ENCODE measurements at places on chromosomes 2 and 18.

DNA sequence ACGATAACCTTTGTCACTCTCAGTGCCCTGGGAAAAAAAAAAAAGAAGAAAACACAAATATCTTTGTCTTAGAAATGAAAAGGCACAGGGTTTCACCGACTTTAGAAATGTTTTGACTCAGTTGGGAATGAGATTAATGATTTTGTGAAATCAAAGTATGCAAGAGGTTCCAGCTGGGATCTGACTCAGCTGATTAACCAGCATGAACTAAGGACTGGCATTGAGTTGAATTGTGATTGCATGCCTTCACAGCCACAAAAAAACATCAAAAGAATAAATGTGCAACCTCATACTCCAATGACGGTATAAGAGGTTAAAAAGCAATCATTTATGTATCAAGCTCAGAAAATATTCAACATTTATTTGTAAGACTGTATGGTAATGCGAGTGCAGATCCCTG, 566.6 kb upstream of the DSEL start:
- no peak for DNase-seq

DNA sequence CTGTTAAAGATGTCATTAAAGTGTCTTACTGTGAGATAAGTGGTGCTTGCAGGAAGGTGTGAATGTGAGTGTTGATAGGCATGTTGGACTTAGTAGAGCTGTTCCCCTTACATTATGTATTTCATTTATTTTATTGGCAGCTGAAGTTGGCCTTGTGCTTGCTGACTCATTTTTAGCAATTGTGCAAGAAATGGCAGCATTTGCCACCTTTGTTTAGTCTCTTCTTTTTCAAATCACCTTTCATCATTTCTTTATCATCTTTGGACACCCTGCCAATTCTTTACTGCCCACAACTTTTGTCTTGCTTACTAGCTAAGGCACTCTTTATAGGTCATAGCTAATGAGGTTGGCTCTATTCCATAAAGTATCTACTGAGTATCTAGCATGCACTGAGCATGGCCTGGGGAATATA, 130.3 kb upstream of the LYPD6 start:
- DNase-seq: no peak

GRCh38 chr2:133123904-133124303, 444.4 kb downstream of the NCKAP5 start:
- DNase-seq: no peak

- no peak for DNase-seq
Measured at GRCh38 chr2:69683170-69683971, 39.8 kb upstream of the AAK1 start.

GRCh38 chr2:5766056-5766455, 73.9 kb downstream of the SOX11 start:
- no peak for DNase-seq

GRCh38 chr18:66209656-66210055, 394.2 kb downstream of the CDH19 start:
- DNase-seq: no peak

- DNase-seq: no peak
Measured at GRCh38 chr2:223943561-223944008, 1.6 kb downstream of the WDFY1 start.

DNA sequence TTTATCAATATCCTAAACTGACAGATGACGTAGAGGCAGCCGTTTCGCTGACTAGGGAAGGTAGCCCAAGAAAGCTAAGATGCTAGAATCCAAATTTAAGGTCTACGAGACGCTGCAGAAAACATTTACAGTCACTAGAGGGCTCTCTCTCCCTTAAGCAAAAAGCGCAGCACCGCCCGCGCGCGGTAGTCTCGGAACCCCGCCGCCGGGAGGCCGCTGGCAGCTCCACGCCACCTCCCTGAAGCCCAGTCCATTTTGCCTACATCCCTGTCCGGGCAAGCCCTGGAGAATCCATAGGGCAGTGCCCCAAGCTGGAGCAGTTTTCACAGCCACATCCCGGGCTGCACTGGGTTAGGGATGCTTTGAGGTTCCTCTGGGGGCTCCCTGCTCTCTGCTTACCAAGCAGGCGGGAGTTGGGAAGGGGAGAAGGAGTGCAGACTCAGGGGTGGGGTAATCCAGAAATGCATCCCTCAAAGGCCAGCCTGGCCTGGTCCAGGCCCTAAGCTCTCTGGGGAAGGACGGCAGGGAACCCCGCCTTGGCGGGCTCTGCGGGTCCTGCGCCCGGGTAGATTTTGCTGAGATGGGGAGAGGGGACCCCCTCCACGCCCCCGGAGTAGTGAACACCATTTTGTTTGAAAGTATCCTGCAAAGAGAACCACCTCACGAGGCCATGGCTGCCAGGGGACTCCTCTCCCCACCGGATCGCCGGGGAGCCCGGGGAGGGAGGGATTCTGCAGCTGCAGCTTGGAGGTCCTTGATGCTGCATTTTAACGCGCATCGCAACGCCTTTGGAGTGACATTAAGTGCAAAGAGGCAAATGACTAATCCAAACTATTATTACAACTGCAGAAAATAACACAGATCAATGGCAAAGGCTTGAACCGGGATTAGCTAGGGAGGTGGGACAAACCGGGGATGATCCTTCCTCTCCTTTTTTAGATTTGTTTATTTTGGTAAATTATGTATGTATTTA, 1.3 kb upstream of the DPYSL5 start:
- peak; percentile 58 for DNase-seq

- no peak for DNase-seq
Measured at GRCh38 chr2:119108186-119108585, 50.4 kb downstream of the C1QL2 start.

DNA sequence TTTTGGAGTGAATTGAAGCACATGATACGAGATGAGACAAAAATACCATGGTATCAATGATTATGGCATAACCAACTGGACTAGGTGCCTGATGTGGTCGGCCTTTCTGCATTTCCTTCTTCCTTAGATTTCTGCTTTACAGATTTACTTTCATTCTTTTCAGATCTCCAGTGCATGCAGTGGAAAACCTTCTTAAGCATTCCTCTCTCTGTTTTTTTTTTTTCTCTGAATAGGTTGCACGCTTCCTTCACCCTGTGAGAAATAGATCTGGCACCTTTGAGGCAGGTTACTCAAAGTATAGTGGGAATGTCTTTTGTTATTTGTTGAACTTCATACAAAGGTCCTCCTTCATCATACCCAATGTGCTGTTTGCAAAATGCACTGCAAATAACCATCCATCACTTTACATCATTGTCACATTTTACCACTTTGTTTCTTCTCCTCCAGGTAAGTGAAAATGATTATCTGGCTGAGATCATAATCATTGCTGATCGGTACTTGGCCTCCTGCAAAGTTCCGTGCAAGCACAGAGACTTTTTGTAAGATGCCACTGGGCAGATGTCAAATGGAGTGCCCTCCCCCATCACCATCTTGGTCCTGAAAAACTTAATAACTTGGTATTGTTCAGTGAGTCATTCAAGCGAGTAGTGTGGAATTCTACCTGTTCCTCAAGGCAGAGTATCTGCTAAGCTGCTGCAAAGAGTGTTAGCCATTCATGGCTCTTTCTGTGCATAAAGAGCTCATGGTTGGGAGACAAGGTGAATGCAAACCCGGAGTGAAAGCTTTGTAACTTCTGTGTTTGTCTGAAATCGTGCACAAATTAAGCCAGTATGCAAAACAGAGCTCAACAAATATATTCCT, 30.0 kb upstream of the KLHL14 start:
- DNase-seq: no peak

DNA sequence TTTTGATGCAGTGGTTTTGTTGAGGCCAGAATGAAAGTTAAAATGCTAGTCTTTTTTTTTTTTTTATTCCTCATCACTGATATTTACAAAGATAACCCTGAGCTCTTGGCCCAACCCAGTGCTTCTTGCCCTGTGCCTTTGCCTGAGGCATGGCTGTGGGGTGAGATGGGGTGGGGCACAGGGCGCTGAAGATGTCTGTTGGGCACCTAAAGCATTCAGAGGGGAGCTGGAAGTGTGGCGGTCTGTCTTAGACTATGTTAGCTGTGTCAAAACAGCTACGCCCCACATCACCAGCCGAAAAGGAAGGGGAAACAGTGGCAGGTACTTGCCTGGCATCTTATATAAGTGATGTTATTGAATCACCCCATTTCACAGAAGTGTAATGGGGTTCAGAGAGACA, 20.7 kb downstream of the TOGARAM2 start:
- peak; percentile 22 for DNase-seq

DNA sequence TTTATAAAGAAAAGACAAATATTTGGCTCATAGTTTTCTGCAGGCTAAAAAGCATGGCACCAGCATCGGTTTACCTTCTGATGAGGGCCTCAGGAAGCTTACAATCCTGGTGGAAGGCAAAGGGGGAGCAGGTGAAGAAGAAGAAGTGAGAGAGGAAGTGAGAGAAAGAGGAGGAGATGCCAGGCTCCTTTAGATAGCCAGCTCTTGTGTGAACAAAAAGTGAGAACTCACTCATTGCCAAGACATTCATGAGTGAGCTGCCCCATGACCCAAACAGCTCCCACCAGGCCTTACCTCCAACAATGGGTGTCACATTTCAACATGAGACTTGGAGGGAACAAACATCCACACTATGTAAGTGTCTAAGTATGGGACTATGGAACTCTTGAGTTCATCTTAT, 14.3 kb downstream of the CCDC150 start:
- DNase-seq: no peak

DNA sequence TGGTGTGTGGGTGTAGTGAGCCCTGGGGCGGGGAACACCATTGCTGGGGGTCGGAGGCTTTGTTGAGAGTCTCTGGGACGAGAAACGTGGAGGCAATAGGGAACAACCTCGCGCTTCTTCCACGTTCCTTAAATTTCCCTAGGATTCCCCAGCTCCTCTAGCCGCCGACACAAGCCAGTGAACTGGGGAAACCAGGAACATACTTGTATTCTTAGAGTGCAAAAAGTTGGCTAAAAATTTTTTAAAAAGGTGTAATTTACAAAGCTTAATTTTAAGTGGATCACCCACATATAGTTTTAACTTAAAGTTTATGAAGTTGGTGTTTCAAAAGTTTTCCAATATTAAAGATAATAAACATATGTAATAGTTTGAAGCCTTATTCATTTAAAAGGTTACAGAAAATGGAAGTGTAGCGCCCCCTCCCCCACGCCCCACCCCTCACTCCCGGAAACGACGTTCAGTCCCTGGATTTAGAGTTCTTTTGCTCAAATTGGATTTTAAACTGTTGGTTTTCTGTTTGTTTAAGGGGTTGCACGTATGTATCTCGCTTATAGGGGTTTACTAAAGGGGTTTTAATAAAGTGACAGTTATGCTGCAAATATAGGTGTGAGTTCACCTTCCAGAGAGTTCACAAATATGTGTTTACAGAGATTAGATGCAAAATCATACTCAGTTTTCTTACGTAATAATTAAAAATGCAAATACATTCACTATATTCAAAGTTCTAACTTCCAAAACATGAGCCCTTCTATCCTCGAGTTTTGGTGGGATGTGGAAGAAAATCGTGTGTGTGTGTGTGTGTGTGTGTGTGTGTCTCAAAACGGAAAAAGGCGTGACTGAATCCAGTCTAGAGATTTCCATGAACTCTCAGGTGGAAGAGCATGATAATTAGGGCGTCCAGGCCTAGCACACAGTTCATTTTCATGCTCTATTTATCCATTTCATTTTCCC, 872 bp downstream of the DSG2 start:
- DNase-seq: no peak

DNA sequence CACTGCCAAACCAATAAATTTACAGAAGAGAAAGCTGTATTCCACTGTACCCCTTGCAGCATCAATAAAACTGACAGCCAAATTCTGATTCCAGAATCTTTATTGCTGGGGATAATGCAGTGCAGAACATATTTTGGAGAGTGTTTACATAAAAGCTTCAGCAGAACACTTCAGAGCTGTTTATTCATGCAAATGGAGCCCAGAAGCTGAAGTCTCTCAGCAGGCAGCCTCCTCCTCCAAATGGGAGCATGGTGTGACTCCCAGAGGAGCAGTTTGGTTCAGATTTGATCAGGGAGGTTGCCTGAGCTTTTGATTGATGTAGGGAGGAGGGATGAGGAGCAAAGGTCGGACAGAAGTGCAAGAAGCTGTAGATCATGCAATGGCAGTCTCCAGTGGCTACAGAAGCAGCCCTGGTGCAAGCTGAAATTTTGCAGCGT, 22.4 kb downstream of the LHCGR start:
- no peak for DNase-seq

- no peak for DNase-seq
Measured at GRCh38 chr2:220198896-220199295, 571.5 kb downstream of the SLC4A3 start.

- no peak for DNase-seq
Measured at GRCh38 chr2:226431288-226431948, 368.2 kb downstream of the IRS1 start.

DNA sequence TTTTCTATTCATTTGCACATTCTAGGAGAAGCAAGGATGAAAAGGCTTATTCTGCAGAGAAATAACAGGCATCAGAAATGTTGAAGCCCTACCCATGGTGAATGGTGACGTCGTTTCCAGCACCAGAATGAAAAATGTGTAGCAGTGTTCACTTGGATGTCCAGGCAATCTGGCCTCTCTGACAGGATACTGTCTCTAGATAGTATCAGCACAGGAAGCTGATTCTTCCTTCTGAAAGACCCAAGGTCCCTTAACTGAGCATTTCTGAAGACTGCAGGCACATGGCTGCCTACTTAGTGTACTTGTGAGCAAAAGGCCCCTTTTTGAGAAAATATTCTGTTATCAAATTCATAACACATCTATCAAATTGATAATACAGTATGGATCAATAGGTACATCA, 234.1 kb downstream of the XIRP2 start:
- no peak for DNase-seq

DNA sequence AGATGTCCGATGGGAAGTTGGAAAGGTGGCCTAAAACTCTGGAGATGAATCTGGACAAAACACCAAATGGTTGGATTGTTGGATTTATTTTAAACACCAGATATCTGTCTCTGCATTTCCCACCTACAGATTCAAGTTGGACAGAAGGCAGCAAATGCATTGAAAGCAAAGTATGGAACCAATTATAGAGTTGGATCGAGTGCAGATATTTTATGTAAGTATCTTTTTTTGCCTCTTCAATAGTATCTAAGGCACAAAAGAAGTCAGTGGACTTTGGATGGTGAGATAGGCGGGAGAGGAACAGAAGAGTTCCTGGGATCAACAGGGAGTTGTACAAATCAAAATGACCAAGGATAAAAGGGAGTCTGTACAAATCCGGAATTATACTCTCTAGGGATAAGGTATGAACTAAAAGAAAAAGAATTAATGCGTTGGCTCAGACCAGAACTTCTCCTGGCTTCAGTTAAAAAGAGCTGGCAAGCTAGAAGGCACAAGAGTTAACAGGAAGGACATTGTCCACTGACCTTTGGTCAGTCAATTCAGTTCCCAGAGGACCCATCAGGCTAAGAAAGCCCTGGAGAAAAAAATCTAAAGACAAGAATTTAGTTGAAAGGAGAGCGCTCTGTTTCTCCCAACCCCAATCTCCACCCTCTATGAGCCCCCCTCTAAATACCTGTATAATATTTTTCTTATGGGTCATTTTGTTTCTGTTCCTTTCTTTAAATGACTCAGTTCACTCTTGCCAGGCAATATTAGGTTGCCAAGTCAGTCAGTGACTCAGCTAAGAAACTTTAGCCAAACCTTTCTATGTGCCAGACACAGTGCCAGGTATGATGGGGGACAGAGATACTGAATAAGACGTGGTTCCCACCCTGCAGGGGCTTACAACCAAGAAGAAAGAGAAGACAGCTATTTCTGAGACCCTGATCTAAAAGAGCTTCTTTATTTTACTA, 29.1 kb downstream of the CPO start:
- DNase-seq: no peak

All from CD8-positive, alpha-beta memory T cell (primary cell).